Tibial artery (tissue), 4 donors: ENCODE measurements at places on chromosomes 3 and 15.

DNA sequence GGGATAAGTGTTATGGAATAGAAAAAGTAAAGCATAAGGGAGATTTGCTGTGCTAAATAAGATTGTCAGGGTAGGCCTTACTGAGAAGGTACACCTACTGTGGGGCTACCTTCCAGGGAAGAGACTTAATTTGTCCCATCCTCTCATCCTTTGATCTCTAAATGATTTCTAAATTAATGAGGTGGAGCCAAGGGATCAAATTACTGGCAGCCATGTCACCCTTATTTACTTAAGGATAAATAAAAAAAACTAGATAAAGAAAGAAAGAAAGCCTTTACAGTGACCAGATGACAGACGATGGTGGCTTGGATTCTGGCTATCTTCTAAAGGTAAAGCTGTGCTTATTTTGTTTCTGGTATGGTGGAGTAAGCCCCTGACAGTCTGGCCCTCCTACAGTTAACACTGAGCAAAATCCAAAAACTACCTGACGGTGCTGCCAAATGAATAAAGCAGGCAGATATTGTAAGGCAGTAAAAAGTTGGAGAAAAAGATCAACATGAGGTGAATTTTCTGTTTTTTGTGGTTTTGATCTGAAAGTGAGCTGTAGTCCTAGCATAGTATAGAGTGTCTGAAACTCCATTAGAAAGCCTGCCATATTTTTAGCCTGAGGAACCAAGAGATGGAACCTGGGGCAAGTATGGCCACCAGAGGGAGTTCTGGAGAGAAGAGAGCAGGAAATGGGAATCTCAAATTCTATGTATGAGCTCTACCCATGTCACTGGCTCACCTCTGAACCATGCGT lies 285.1 kb upstream of the MANF start:
- peak; percentile 31 for DNase-seq

GRCh38 chr3:65500398-65501306 lies 538.1 kb downstream of the MAGI1 start:
- no peak for DNase-seq

- no peak for DNase-seq
Observed at GRCh38 chr15:57334257-57334656, 42.0 kb upstream of the CGNL1 start.

DNA sequence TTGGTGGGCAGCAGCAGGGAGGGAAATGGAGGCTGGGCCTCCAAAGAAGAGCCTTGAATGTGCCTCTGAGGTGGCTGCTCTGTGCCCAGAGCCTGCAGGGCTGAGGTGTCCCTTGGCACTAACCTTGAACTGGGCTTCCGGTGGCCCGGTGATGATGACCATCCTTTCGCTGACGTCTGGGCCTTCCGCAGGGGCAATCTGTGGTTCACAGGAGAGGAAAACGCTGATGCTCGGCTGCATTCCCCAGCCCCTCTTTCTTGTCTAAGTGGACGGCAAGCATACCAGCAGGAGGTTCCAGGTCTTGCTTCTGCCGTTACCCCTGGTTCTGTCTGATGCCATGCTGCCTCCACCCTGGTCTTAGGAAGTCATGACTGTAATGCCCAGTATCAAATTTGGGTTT lies 65.9 kb downstream of the SENP2 start:
- no peak for DNase-seq

- DNase-seq: no peak
Observed at GRCh38 chr3:23900744-23901143, 16.0 kb downstream of the NKIRAS1 start.

DNA sequence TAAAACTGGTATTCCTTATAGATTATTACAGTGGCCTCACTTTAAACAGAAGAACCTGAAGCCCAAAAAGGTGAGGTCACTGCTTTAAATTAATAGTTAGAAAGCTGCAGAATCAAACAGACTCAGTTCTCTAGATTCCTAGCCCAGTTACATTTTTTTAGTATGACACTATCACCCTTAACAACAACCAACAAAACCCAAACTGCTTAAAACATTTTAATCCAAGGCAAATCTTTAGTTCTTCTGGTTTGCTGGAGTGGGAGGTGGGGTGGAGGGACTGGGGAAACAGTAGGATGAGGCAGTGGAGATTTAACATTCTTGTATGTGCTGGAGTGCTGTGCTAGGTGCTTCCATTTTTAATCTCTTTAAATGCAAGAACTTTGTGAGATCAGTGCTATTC lies 631.6 kb upstream of the KCNMB2 start:
- DNase-seq: no peak

- DNase-seq: no peak
Observed at GRCh38 chr3:14345496-14346150, 56.8 kb upstream of the SLC6A6 start.

DNA sequence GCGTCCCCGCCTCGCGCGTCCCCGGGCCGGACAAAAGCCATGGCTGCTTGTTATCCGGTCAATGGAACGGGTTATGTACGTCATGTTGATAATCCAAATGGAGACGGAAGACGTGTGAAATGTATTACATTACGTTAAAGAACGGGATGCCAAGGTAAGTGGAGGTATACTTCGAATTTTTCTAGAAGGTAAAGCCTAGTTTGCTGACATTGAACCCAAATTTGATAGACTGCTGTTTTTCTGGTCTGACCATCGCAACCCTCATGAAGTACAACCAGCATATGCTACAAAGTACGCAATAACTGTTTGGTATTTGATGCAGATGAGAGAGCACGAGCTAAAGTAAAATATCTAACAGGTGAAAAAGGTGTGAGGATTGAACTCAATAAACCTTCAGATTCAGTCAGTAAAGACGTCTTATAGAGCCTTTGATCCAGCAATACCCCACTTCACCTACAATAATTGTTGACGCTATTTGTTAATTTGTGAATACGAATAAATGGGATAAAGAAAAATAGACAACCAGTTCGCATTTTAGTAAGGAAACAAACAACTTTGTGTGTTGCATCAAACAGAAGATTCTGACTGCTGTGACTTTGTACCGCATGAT lies 19.8 kb downstream of the WDR73 start:
- no peak for DNase-seq

DNA sequence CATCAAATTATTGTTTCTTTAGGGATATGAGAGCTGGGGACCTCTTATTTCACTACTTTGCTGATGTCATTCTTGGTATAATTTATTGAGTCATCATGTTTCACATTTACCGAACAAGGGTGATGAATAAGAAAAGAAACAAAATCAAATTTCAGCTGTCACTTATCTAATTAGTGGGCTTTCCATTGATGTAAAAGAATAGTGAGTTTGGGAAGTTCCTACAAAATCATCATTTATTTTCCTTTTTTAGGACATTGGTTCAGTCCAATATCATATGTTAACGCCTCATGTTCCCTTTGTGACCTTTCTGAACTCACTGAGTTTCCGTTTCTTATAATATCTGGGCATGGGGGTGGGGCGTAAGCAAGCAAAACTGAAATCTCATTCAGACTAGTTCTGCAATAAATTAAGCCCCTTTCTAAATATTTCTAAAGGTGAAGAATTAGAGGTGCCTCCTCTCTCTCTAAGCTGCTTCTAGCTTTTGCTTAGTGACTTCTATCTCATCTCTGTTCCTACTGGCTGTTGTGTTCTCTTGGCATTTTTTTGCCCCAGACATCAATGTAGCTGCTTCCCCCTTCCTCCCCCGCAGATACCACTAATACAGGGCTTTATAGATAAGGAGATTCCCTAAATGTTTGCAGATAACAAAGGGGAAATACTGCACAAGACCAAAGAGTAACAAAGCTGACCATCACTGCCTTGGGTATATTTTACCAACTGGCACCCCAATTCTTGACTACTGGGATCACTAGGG lies 238.0 kb upstream of the CTNNB1 start:
- no peak for DNase-seq

DNA sequence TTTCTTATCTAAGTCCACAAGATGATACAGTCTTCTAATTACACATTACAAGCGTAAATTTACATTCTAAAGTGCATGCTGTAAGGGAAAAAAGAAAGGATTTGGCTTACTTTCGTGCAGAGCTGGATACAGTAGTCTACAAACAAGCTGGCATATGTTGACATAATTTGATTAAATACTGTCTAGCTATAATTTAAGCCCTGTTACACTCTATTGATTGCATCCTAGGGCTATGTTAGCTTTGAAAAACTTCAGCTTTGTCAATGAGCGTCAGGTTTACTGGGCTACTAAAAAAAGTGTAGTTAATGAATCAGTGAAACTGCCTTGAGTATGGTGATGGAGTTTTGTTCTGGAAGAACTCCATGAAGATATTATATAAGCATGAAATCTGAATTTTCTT lies 24.5 kb upstream of the PLCL2 start:
- no peak for DNase-seq

DNA sequence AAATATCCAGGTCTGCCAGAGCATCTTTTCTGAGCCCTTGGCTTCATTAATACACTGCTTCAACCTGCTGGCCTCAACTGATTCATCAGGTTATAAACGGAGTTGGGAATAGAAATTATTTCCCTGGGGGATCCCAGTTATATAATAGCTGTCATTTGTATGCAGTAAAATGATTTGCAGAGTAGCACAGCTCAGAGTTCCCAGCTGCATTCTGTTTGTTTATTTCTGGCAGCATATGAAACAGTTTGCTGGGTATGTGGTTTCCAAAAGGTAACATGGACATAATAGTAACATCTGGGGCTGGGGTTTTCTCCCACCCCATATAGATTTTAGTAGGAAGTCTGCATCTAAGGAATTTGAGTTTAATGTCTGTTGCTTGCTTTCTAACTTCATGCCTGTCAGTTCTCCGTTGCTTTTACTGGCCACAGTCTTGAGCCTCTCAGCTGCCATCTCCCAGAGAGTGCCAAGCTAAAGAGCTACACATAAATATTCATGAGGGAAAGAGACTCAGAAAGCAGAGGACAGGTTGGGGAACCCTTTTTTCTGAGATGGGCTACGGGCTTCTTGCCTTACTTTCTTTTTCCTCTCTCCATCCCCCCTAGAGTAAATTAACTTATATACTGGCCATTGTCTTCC lies 124.6 kb downstream of the TMEM108 start:
- no peak for DNase-seq

GRCh38 chr3:13495921-13496723 lies 16.0 kb downstream of the HDAC11 start:
- peak; percentile 86 for DNase-seq

GRCh38 chr15:79872358-79873017 lies 24.3 kb downstream of the MTHFS start:
- DNase-seq: no peak

- no peak for DNase-seq
Observed at GRCh38 chr15:100614918-100615317, 12.5 kb downstream of the ASB7 start.

DNA sequence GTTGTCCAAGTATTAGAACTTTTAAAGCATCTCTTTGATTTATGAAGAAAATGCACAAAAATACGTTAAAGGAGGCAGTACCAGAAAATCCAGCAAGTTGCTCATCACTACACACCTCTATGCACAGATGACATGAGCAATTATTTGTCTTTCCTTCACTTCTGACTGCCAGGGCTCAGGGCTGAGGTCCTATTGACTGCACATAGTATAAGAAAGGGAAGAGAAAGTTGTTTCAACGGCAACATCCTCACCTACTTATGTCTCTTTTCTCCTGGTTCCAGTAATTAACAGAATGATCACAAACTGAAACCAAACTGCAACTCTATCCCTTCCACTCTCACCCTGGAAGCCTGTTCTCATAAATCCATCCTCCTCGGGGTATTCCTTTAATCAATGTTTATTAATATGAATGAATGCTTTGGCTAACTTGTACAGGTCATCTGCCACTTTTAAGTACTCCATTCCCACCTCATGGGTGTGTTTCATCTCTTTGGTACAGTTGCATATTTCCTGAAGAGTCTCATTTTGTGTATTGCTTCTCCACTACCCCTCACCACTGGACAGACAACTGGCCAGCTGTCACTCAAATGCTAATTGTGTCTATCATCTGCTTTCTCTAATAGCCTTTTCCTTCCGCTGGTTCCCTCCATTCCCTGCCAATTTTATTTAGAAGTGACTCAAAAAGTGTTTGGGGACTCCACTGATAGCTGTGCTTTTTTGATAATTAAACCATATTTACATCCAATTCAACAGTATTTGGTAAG lies 34.5 kb downstream of the RAB27A start:
- no peak for DNase-seq

DNA sequence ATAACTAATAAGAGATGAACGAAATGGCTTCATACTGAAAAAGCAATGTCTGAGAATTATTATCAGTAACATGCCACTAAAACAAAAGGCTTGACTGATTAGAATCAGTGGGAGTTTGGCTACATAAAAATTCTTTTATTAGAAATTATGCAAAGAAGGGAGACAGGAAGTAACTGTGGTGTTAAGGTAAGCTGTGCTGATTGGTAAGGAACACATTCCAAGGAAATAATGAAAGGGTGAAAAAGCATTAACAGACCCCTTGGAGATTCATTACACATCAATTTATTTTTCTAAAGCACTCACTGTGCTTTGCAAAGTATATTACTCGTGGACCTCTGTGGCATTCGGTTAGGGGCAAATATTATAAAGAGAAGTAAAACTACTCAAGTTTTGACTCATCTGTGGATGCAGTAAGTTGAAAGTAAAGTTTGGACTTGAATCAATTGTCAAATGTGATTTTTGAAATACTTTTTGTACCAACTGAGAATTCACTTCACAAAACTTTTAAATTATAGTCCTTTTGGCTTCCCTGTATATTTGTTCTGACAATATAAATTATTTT lies 176.1 kb upstream of the ZPLD1 start:
- no peak for DNase-seq

DNA sequence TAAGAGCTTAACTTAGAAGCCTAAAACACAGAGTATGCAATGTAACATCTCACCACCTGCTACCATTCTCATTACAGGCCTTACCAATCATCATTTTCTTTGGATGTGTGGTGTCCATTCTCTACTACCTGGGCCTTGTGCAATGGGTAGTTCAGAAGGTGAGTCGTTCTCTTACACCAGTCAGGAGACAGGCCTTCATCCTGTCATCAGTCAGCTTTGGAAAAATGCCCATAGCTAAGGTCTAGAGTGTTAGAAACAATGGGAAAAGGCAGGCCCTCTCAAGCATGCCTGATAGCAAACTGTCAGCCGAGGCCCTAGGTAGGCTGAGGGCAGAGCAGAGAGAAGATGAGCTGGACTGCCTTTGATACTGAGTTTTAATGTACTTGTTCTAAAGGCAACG lies 13.5 kb downstream of the SLC28A2 start:
- no peak for DNase-seq
